ENCODE measurements at places on chromosomes 13 and 19.

- peak; percentile 32 for DNase-seq
Measured at GRCh38 chr13:99980201-99980823, 1.3 kb upstream of the ZIC2 start.

- DNase-seq = no peak
Measured at GRCh38 chr13:102693250-102693649, 1.6 kb downstream of the METTL21C start.

- DNase-seq = no peak
Measured at GRCh38 chr19:42363614-42364346, 26.3 kb downstream of the CNFN start.

DNA sequence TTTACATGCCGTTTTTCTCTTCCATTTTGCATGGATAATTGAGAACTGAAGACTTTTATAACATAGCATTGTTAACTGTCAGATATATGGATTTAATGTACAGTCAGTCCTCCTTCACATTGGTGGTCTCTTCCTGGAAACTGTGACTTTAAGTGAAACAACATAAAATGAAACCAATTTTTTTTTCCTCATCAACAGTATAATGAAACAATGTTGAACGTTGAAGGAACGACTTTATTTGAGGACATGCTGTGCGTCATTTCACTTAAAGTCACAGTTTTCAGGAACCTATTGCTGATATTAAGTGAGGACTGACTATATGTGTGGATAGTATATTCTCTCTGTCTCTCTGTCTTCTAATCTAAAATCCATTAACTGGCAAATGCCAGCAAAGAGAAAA is 54.8 kb downstream of the COG3 start:
- no peak for DNase-seq

- peak; percentile 36 for DNase-seq
Measured at GRCh38 chr19:18846862-18847548, 15.2 kb downstream of the UPF1 start.

DNA sequence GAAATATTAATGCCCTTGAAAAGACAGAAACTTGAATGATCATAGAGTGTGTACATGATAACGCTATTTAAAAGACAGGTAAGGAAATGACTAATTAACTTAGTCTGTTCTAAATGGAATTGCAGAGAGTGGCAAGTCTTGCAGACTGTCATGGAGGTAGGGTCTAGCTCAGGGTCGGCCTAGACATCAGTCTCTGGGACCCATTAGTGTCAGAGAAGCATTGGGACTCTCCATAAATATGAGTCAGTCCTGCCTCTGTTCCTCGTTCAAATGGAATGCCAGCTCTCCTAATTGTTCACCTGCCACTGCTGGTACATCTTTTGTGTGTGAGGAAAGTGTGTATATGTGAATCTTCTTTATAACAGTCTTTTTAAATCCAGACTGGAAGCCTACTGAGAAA is 28.0 kb downstream of the PCDH20 start:
- DNase-seq = no peak

Measured in stimulated activated CD8-positive, alpha-beta memory T cell treated with anti-CD3 and anti-CD28 coated beads, Interleukin-12 subunit alpha, Interleukin-12 subunit beta, amount 100 ng/mL, for 1 hour (primary cell).